ENCODE measurements at places on chromosomes 12 and 14.

DNA sequence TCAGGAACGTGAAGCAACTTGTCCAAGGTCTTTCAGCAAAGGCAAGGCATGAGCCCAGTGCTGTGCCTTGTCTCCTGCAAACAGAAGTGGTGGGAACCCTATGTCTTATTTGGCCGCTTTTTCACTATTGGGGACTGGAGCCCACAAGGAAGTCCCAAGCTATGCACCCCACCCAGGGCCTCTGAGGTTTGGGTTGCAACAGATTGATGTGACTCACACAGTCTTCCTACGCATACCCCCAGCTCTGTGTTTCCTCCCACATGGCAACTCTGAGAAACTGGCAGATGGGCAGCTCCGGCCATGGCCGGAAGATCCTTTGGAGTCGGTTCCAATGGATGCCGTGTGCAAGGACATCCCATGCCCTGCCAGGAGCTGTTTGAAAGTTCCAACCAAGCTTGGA, 28.3 kb upstream of the CMKLR1 start:
- no peak for DNase-seq

GRCh38 chr12:84599539-84599938, 313.1 kb downstream of the SLC6A15 start:
- no peak for DNase-seq

GRCh38 chr14:76776428-76777251, 15.4 kb downstream of the VASH1 start:
- no peak for DNase-seq

- no peak for DNase-seq
Measured at GRCh38 chr14:76977793-76978720, 50.5 kb downstream of the IRF2BPL start.

DNA sequence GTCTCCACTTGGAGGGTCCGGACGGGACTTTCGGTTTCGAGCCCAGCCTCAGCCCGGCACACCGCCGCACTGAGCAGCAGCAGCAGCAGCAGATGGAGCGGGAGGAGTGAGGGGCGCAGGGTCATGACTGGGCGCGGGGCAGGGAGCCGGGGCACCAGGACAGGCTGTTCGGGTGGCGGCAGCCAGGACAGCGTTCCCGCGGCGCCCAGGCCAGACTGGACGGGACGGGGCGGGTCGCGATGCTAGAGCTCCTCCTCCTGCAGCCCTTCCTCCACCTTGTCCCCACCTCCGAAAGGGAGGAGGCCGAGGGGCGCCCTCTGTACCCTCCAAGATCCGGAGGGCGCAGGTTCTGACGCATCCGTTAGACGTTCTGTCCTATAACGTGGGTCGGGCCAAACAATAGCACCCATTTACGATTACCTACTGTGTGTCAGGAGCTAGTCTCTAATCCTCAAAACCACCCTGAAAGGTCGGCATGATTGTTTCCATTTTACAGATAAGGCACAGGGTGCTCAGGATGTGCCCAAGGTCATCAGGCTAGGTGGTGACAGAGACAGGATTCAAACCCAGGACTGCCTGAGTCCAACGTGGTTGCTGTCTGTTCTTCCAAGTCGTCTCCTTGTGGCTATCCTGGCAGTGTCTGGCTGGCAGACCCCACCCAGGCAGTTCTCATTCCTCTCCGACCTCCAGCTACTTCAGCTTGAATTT, at the start of gene FKBP11:
Gene FKBP11 (minus strand): TSS at position 189 of the 708 bp plus-strand sequence. CDS start 64 bp downstream, at position 125.
- DNase-seq, result no peak
